ENCODE measurements at places on chromosomes 1 and 21.

- DNase-seq, result no peak
- peaks cover 15% of the 10 kb centered on the region for H3K36me3 ChIP-seq
- H3K27me3 ChIP-seq, result no peaks in the 10 kb centered on the region
- H3K27ac ChIP-seq, result no peak overlapping the region
- H3K4me3 ChIP-seq, result no peak overlapping the region
Observed at GRCh38 chr21:33451634-33452071, 28.1 kb downstream of the TMEM50B start.

- H3K4me1 ChIP-seq, result peaks cover 13% of the 10 kb centered on the region
- peak overlapping the region; percentile 94 for H3K4me3 ChIP-seq
- peak overlapping the region; percentile 99 for H3K27ac ChIP-seq
Observed at GRCh38 chr1:32393832-32394140, 455 bp downstream of the BSDC1 start.

- DNase-seq, result no peak
- H3K4me3 ChIP-seq, result no peak overlapping the region
- no peaks in the 10 kb centered on the region for H3K36me3 ChIP-seq
- peaks cover 15% of the 10 kb centered on the region for H3K4me1 ChIP-seq
- H3K27me3 ChIP-seq, result peaks cover 78% of the 10 kb centered on the region
- no peak overlapping the region for H3K27ac ChIP-seq
Observed at GRCh38 chr1:204075890-204076846, 3.3 kb downstream of the SOX13 start.

DNA sequence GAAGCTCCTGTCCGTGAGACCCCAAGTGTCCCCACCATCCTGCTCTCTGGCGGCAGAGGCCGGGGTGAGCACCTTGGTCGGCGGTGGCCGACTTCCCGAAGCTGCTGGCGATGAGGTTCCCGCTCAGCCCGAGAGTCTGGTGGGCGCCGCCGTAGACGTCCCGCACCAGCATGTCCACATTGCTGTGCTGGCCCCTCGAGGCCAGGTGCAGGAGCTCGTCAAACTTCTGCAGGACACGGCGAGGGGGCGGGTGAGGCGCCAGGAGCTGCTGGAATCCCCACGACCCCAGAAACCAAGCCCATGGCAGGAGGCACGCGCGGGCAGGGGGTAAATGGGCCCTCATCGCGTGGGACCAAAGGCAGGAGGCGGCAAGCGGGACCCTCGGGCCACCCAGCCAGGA, 6.7 kb downstream of the PANK4 start:
- H3K4me1 ChIP-seq, result peaks cover 13% of the 10 kb centered on the region
- H3K36me3 ChIP-seq, result peaks cover 40% of the 10 kb centered on the region
- DNase-seq, result no peak
- no peak overlapping the region for H3K4me3 ChIP-seq
- H3K27ac ChIP-seq, result no peak overlapping the region

DNA sequence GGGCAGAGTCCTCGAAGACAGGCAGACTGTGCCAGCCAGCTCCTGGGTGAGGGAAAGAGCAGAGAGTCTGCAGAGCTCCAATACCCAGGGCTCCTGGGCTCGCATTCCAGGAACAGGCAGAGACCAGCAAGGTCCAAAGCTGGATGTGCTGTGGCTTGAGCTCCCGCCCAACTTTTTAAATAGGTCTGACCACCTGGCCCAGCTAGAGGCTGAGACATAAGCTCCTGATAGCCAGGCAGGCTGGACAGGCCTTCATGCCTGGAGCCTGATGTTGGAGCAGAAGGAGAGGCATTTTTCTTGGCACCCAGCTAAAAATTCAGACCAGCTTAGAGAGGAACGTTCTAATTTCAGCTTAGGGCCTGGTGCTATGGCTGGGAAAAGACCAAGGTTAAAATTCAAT, 178.4 kb upstream of the TMEM51 start:
- no peak overlapping the region for H3K27ac ChIP-seq
- peaks cover 7% of the 10 kb centered on the region for H3K27me3 ChIP-seq
- H3K4me3 ChIP-seq, result no peak overlapping the region

DNA sequence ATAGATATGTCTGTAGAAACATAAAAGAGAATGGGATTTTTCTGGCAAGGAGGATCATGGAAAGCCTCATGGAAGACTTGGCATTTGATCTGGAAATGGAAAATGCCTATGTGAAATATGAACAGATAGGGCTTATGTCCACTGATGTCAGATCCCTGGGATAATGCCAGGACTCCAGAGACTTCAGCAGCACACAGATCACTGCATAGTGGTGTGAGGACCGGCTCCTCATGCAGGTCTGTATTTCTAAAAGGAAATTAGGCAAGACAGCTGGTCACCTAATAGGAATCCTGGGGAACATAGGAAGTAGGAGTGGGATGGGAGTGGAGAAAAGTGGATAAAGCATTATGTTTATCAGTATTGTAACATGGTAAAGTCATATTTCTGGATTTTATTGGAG, 56.8 kb upstream of the IPO9 start:
- H3K36me3 ChIP-seq, result peaks cover 10% of the 10 kb centered on the region
- H3K4me1 ChIP-seq, result no peaks in the 10 kb centered on the region
- no peak overlapping the region for H3K27ac ChIP-seq
- H3K27me3 ChIP-seq, result no peaks in the 10 kb centered on the region
- no peak overlapping the region for H3K4me3 ChIP-seq

- H3K27ac ChIP-seq, result peak overlapping the region; percentile 38
- H3K36me3 ChIP-seq, result peaks cover 5% of the 10 kb centered on the region
- no peaks in the 10 kb centered on the region for H3K27me3 ChIP-seq
- peaks cover 67% of the 10 kb centered on the region for H3K4me1 ChIP-seq
- no peak for DNase-seq
- H3K4me3 ChIP-seq, result no peak overlapping the region
Observed at GRCh38 chr1:185059950-185060571, 14.7 kb downstream of the RNF2 start.

DNA sequence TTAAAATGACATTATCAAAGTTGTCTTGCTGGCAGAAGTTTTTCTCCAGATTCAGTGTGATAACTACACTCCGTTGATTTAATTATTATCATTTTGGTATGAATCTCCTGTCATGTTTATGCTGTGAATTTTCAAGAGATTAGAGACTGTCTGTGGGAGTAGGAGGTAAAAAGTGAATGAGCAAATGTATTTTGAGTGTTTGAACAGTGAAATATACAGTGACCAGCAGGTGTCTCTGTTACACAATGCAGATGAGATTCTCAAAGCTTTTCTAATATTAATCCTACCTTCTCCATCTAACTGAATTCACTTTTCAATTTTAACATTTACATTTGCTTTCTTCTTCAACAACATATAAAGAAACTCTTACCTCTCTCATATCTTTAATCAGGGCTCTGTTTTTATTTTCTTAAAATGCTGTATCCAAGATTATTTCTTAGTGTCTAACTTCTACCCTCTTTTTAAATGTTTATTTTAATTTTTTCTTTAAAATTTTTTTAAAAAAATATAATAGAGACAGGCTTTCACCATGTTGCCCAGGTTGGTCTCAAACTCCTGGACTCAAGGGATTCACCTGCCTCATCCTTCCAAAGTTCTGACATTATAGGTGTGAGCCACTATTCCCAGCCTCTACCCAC, 20.9 kb upstream of the HSPA13 start:
- H3K4me3 ChIP-seq, result no peak overlapping the region
- no peak for DNase-seq
- no peaks in the 10 kb centered on the region for H3K36me3 ChIP-seq
- no peaks in the 10 kb centered on the region for H3K27me3 ChIP-seq
- H3K4me1 ChIP-seq, result peaks cover 8% of the 10 kb centered on the region

- no peaks in the 10 kb centered on the region for H3K36me3 ChIP-seq
- H3K27me3 ChIP-seq, result peaks cover 7% of the 10 kb centered on the region
- peaks cover 20% of the 10 kb centered on the region for H3K4me1 ChIP-seq
- H3K27ac ChIP-seq, result no peak overlapping the region
- peak; percentile 23 for DNase-seq
Observed at GRCh38 chr1:199041173-199041914, 402.5 kb downstream of the PTPRC start.

DNA sequence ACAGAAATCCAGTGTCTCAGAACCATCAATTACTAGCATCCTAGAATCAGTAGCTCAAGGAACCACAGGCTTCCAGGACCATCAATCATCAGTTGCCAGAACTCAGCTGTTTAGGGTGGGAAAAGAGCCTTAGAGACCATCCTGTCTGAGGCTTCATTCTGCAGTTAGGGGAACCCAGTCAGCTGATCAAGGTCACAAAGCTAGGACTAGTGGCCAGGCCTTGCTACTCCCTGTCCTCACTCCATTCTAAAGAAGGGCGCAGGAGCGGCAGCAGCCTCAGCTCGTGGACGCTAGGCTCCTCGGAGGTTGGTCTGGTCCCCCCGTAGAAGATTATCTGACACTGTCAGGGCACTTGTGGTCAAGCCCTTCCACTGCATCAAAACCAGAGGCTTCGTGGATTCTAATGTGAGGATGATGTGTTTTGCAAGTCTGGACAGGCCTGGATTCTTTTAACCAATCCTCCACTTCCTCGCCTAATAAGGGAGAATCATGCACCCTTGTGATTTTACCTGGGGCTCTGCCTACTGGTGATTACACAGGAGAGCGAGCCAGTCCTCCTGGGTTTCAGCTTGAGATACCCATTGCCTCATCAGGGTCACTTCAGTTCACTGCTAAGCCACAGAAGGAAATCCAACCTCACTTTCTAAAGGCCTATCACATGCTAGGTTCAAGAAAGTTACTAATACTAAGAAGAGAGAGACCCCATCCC, 41.7 kb upstream of the IFFO2 start:
- H3K27ac ChIP-seq, result no peak overlapping the region
- H3K36me3 ChIP-seq, result no peaks in the 10 kb centered on the region
- peaks cover 44% of the 10 kb centered on the region for H3K27me3 ChIP-seq
- H3K4me3 ChIP-seq, result no peak overlapping the region
